Smooth muscle cell of the coronary artery (primary cell): ENCODE measurements at places on chromosomes 1 and 21. TPM values are rescaled to one million over a fixed set of nuclear protein-coding genes. Genes with fewer than 3 reads are reported as not detected.

The KIF2C gene
- 1.8 and 10.5 TPM in 2 replicates for total RNA-seq

The RGS8 gene
- not detected in 2 replicates for total RNA-seq

The CR2 gene
- not detected in 2 replicates for total RNA-seq

The LAMC2 gene
- total RNA-seq: 1.5 and 7.0 TPM in 2 replicates

The SYTL1 gene
- 0.08 TPM in 1 of 2 replicates, not detected in the other for total RNA-seq

The KCNK2 gene
- 24.9 TPM in 1 of 2 replicates, not detected in the other for total RNA-seq

The LCE3D gene
- not detected in 2 replicates for total RNA-seq
